ENCODE measurements at places on chromosomes 4 and X.

DNA sequence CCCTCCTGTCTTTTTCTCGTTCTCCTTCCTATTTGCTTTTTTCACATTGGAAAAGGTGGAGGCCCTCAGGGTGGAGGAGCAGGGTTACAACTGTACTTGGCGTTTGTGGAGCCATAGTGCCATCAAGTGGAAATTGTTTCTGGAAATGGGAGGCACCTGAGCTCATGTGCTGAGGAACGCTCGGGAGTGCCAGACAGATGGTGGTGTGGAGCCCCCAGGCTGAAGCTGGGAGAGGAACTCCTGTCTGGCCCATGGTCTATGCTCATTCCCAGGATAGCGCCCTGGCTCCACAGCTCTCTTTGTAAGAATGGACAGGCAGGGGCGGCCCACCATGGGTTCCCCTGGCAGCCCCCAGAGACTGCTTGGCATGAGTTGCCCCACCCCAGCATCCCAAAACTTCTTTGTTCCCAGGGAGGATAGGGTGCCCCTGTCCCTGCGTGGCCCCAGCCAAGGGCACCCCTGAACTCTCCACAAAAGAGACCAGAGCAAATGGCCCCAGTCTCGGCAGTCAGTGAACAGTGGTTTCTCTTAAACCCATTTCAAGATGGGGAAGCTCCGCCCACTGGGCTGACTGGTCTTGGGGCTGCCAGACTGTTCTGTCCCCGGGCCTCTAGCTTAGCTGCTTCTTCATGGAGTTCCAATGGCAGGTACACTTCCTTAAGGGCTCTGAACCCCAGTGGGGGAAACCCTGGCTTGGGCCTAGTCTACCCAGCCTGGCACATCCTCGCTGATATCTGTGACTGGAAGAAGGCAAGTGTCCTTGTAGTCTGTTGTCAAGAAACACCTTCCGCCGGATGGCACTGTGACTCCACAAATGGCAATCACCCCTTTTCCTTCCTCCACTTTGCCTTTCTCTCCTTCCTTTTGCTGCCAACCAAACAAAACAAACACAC lies 70.1 kb downstream of the NBDY start:
- DNase-seq = no peak

DNA sequence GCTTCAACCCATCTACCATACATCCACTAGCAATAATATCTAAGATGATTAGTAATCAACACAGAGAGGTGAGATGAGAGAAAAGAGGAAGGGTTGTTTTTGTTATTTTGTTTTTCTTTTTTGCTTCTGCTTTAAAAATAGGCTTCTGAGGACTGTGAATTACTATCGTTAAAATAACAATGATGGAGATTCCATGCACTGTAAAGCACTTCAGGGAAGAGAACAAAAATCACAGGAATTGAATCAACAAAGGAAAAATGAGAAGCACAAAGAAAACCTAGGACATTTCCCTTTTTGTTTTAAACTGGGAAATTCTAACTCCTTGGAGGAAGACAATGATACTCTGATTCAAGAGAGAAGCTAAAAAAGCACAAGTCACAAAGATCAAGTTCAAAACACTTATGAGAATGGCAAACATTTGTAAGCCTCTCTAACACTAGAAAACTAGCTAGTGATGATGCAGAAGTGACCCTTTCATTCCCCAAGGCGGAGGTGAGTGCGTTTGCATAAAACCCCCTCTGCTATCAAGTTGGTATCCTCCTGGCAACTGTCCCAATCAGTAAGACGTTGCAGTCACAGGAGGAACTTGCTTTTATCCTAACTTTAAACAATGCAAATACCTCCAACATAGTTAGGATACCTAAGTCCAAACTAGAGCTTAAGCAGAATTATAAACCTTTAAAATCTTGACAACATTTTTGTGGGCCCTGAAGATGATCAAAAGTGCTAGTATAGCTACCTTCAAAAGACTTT lies 308.5 kb downstream of the CAMK2D start:
- peak; percentile 14 for DNase-seq

- DNase-seq = no peak
Observed at GRCh38 chr4:146442801-146443200, 78.9 kb downstream of the SLC10A7 start.

DNA sequence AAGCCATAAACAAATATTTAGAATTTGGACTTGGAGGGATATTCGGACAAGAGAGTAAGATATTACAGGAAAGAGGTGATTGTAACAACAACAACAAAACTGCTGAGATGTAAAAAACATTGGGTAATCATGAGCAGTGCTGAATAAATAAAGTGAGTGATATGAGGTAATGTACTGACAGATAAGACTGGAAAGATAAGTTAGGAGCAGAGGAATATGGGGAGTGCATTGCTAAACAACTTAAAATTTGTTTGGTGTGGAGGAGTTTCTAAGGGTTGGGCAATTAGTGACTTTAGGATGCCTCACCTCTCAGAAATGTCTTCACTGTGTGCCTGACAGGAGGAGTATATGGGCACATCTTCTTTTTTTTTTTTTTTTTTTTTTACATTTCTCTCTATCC lies 637.8 kb upstream of the GRIA3 start:
- no peak for DNase-seq

DNA sequence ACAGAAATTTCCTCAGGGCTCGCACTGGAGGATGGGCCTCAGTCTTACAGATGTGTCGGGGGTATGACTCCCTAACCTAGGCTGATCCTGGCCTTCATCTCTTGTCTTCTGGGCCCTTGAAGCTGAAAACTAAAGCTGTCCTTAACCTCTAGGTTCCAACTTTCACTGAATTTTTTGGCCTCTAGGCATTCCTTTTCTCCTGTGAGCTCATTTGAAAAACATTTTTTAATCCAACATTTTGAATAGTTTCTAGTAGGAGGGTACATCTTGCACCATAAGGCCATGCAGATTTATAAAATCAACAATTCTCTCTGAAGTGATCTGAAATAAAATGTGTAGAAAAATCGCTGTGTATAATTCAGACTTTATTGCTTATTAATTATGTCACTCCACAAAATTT lies 19.7 kb downstream of the RWDD4 start:
- no peak for DNase-seq

DNA sequence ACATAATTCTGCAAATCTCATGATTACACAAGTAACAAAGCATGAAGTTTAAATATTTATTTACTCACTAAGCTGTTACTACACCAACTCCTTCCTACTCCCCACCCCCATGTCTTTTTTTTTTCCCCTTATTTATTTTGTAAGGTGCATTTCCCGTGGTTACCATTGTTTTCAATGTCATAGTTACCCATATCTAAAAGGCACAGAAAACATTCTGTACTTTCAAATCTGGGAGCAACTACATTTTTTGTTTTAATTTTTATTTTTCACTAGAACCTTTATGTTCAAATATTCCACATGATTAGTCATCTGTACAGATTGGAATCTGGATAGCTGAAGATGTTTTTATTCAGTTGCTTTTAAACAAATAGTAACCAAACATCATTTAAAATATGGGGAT lies 62.8 kb downstream of the PPP3CA start:
- no peak for DNase-seq

- peak; percentile 43 for DNase-seq
Observed at GRCh38 chrX:155148724-155149537, 67.3 kb upstream of the VBP1 start.

DNA sequence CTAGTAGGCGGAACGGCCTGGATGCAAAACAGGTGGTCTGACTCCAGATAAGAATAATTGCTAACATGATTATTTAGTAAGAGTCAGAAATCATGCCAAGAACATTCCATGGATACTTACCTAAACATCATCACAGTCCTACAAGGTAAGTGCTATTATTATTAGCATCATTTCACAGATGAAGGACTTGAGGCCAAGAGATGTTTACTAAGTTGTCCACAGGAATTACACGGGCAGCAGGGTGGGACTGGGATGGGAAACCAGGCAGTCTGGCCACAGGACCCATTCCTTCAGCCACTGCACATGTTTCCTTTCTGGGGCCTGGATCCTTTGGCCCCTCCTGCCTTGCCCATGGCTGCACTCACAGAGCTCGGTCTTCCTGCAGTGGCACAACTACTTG lies 48.3 kb downstream of the ANAPC4 start:
- DNase-seq = no peak

- DNase-seq = no peak
Observed at GRCh38 chr4:182338746-182339145, 95.5 kb downstream of the TENM3 start.

GRCh38 chrX:140389331-140389730 lies 115.5 kb downstream of the SOX3 start:
- no peak for DNase-seq

DNA sequence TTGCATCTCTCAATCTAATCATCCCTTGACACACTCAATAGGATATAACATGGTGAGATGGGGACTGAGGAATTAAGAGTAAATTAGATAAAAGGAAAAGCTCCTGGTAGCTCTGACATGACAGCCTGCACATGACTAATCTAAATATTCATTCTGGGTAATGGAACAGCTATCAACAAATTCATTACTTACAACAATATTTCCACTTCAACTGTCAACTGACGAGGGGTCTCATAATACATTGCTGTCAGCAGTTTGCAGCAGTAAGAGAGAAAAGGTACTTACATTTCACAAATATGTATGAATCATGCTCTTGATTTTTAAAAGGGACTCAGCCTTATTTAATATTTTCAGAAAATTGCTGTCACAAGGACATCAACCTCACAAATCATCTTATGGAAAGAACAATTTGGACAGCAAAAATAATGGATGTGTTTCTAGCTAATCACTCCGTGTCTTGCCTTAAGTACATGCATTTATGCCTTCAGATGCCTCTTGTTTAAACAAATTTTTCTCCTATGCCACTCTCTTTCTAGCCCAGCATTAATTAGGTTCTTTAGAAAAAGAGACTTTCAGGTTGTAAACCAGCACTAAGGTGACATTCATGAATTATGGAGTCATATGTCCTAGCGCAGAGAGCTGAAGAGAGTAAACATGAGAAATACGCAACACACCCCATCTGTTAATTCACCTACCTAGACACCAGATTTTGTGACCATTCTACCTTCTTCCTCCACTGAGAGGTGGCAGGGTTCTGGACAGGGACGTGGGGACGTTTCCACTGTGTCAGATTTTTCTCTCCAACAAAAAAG lies 99.6 kb upstream of the TMEM150C start:
- no peak for DNase-seq

- DNase-seq = no peak
Observed at GRCh38 chrX:10310511-10310910, 153.7 kb downstream of the CLCN4 start.

DNA sequence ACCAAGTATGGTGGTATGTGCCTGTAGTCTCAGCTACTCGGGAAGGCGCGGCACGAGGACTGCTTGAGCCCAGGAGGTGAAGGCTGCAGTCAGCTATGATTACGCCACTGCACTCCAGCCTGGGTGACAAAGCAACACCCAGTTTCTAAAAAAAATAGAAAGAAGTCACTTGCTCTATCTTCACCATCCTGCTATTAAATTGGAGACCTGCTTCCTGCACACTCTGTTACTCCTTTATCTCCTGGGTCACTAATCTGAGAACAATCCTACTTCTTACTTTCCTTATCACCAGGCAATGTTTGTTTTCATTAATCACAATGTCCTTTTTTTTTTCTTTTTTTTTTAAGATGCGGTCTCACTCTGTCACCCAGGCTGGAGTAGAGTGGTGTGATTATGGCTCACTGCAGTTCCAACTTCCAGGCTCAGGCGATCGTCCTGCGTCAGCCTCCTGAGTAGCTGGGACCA lies 16.2 kb downstream of the PRKX start:
- DNase-seq = peak; percentile 30

DNA sequence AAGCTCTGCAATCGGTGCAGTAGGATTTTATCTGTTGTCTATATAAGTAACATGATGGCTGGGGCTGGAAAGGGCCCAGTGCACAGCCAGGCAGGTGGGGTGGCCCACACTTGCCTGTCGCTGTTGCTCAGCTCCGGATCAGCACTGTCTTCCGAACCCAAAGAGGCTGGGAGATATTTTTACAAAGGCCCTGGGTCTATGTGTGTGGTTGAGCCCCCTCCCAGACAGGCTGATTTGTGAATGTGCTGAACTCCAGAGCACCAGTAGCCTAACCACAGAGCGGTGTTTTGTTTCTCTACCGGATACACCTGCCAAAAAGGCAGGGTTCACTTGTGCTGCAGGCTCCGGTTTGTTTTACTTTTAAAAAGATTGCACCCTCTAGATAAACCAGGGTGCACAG lies 33.5 kb upstream of the CHRNA9 start:
- DNase-seq = no peak

DNA sequence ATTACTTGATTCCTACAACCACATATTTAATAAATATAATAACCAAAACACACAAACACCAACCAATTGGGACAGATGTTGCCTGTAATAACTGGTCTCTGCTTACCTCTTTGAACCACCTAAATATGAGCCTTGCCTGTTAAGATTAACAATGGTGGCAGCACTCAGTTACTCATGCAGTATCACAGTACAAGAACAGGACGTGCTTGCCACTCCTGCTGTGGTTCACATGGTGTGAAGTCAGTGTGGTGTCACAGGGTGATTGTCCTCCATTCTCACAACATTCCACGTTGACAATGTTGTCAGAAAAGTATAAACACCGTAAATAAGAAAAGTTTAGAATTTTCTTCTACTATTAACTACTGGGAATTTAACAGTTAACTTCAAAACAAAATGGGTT lies 365.0 kb downstream of the PPP3CA start:
- DNase-seq = peak; percentile 27

- peak; percentile 53 for DNase-seq
Observed at GRCh38 chrX:19849464-19850080, 37.8 kb downstream of the SH3KBP1 start.

- no peak for DNase-seq
Observed at GRCh38 chr4:186623546-186623945, 68.2 kb upstream of the MTNR1A start.

DNA sequence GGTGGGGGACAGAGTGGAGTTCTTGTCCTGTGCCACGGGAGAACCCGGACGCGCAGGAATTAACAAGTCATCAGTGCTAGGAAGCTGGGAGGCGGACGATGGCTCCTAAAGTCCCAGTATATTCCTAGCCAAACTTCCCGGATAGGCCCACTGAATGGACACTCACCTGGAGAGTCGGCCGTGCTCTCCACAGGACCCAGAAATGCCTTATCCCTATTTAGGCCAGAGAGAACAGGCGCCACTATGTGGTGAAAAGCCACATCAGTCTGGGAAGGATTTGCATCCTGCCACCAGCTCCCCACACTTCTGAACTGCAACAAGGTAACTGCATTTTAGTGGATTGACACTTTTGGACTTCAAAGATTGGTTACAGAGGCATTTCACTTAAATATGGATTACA lies 1.1 kb downstream of the CFAP299 start:
- peak; percentile 42 for DNase-seq

DNA sequence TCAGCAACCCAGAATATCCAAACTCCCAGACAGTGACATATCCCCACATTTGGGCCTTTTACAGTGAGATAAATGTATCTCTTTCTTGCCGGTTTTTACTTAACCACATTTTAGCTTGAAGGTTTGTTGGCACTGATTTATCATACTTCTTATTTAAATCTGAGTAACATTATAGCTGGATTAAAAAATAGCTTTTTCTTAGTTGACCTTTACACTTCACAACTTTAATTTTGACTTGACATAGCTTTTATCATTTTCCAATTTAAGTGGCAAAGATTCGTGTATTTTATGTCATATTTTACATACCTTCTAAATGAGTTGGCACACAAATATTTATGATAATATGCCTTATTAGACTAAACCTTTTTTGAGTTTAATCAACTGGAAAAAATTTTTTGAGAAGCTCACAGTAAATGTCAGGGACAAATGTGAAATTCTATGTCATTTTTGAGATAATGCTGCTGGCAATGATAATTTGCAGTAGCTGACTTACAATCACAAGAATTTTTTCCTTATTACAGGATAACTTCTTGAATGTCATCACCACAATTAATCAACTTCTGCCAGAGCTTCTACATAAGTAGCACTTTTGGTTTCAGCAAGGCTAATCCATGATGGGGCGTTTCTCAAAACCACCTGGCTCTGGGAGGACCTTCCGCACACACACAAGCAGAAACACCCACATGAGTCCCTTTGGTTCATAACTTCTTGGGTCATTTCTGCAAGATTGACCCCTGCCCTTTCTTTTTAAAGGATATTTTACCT lies 80.3 kb downstream of the SYTL5 start:
- DNase-seq = no peak

Measured in NB4 (cell line).